Stimulated activated CD4-positive, alpha-beta T cell treated with anti-CD3 and anti-CD28 coated beads, Interleukin-12 subunit alpha, Interleukin-12 subunit beta, amount 100 ng/mL, for 4 hours (primary cell): ENCODE measurements at places on chromosomes 16 and 17.

DNA sequence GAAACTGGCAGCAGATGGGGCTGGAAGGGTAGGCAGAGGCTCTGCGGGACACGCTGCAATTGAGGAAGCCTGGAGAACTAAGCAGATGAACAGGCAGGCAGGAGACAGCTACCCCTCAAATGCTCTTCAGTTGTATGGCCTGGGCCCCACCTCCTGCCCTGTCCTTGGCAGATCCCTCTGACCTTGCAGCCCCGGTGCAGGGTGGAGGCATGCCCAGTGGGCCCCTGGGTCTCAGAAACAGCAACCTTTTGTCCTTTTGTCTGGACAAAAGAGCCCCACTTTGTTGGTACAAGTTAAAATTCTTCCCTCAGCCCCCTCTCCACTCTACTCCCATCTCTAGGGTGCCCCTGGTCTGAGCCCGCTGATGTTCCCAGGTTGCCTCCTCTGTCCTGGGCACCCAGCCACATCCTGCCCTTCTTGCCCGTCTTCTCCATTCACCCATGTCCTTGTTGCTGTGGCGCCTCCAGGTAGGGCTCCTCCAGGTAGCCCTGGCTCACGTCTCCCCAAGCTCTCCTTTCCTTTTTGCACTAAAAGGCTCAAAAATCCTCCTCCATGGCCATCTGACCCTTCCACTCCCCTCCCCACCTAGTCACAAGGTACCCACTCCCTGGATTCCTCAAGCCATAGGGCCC, 136.8 kb downstream of the CLEC16A start:
- DNase-seq: no peak

DNA sequence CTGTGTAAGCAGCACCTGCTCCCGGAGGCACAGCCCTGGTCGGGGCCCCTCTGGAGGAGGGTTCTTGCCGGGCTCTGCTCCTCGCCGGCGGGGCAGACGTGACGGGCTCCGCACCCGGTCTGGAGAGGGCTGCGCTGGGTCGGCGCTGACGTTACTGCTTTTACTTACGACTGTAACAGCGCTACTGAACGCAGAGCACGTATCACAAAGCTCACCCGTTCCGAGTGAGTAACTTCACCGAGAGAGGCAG, 1.3 kb upstream of the RAB40C start:
- DNase-seq: peak; percentile 62

DNA sequence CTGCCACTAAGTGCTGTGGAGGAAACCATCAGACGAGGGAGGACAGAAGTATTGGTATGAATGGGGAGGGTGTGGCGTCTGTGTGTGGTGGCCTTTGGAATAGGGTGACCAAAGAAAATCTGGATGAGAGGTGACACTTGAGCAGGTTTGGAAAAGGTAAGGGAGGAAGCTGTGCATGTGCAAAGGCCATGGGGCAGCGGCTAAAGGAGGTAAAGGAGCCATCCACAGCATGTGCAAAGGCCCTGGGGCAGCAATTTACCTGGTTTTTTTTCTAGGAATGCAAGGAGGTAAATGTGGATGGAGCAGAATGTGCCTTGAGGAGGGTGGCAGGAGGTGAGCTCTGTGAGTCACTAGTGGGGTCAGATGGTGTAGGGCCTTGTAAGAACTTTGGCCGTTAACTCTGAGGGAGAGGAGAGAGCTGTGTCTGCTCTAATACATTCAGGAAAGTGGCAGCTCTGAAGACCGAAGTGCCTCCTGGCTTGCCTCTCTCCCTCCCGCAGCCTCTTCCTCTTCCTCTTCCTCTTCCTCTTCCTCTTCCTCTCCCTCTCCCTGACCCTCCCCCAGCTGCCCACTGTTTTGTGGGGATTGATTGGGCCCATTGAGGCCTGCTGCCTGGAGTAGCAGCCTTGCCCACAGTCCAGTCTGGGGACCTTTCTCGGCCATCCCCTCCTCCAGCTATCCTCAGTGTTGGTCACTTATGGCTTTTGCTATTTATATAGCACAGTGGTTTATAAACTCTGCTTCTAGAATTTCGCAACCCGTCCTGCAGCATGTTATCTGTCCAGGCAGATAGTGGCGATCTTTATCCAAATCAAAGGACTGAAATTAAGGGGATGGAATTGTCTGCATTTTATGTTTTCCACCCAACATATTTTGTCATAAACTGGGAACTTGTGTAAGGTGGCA, 38.7 kb downstream of the CMIP start:
- DNase-seq: no peak

DNA sequence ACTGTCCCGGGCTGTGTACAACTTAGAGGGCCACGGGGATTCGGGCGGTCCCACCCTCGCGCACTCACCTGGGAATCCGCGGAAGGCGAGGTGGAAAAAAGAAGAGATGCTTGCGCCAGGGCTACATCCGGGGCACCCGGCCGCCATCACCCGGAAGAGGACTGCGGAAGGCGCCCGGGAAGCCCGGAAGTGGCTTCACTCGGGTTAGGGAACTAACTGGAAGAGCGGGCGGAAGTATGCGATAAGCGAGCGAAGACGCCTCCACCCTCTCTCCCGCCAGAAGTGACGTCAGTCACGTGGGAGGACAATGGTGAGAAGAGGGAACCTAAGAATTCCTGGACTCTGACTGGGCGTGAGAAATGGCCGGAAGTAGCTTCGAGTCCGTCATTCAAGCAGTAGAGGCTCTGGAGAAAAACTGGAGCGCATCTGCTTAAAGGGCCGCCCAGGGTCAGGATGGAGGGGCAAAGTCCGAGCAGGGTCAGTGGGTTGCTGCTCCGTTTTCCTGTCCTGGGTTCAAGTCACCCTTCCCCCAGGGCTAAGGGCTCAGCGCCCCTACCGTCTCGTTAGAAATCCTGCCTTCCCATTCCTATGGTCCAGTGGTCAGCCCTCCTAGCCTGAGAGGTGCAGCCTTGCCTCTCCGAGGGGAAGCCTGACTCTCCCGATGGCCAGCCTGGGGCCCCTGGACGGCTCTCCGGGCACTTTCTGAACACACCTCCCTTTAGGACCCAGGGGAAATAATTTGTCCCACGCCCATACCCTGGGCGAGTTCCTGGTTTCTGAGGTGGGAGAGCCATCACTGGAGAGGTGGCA, at the start of gene CD2BP2:
TSS of gene CD2BP2 (minus strand) at position 165 of the 810 bp plus-strand sequence. CDS start 627 bp downstream, outside the sequence.
- DNase-seq: peak; percentile 84

DNA sequence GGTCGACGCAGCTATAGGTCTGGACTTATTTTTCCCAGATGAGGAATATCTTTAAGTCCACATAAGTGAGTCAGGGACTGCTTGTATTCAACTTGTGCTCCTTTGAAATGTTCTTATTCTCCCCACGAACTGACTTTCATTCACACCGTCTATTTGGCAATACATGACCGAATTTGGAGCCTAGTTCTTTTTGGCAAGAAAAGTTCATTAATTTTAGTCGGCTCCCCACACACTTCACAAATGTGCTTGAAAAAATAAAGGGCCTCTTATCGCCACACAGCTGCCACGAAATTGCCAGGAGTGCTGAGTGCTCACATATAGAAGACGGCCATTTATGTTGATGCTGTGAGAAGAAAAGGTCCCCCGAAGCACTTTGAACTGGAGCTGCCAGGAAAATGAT, 152.6 kb downstream of the PRKCA start:
- no peak for DNase-seq

DNA sequence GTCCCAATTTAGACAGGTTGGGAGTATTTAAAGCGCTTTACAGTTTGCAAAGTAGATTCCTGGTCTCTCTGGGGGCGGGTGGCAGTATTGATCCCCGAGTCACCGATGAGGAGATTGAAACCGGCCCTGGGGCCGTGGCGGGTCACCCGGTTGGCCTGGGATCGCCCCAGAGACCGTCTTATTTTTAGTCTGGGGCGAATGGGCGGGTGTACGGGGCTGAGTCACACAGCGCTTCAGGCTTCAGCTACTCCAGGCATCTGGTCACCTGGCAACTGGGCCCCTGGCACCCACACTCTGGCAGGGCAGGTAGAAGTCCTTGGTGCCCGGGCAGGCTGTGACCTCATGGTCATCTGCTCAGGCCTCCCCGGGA, 669 bp downstream of the MIEF2 start:
- peak; percentile 28 for DNase-seq

- DNase-seq: no peak
Observed at GRCh38 chr16:1277617-1278282, 21.9 kb downstream of the TPSD1 start.

DNA sequence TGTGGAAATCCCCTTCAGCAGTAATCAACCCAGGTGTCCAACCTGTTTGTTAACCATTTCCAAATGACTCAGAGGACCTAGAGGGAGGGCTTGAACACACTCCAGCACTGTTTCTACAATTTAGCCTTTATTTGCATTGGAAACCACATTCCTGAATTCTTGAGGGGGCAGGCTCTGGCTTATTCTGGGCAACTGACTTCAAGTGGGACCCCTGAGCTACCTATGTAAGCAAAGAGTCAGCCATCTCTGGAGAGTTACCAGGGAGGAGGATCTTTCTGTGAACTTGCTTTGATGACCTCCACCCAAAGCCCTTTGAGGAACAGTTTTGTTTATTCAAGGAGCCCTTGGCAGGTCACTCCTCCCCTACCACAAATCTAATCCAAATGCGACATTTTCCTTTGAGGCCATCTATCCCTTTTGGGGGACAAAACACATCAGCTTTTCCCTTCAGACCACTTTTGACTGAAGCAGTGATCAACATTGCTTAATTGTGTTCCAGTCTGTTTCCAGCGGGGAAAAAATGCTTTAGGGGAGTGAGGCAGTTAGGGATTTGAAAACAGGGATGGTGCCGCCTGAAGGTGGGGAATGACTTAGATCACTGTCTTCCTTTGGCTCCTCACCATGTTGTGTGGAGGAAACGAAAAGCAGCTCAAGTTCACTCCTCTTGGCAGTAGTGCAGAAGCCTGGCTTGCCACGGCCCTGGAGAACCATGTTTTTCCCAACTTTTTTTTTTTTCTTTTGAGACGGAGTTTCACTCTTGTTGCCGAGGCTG, 46.2 kb downstream of the TUBD1 start:
- DNase-seq: no peak

DNA sequence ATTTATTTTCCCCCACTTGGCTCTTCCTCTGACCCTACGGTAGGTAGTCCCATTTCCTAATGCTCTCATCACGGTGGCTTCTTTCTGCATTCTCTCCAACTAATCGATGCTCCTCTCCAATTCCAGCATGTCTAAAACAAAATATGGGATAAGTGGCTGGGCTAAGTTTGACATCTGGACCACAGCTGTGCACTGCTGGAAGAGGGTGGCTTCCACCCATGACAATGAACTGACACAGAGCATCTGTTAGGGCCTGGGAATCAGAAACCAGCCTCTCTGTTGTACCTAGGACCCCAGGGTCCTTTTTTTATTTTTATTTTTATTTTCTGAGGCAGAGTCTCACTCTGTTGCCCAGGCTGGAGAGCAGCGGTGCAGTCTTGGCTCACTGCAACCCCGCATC, 29.0 kb upstream of the SLC39A11 start:
- DNase-seq: no peak

- no peak for DNase-seq
Observed at GRCh38 chr16:31094088-31094423, 541 bp downstream of the VKORC1 start.

DNA sequence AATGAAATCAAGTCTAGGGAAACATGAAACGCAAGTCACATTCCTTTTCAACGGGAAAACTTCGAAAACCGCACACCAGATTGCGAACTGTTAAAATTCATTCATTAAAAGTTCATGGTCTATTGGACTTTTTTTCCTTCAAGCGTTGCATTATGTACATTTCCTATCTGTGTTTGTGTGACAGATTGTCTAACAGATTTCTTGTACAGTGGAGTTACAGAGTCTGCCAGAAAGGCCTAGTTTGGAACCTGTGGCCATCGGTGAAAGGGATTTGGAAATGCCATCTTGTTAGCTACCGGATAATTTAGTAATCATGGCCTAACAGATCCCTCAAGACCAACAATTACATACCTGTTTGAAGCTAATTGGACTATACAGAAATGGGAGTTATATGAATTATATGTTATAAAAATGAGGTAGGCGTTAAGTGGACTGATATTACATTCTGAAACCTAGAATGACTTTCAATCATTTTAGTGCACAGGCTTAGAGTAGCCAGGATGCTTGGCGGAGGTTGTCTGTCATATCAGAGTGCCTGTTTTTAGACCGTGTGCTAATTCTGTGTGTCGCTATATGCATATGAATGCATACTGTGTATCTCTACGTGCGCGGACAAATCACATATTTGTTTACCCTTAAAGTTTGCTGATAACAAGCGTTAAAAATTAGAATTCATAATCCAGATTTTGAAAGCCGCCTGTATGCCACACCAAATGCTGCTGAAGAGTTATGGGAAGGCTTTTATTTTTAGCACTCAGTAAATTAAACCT, 885.4 kb upstream of the RBFOX1 start:
- DNase-seq: no peak

DNA sequence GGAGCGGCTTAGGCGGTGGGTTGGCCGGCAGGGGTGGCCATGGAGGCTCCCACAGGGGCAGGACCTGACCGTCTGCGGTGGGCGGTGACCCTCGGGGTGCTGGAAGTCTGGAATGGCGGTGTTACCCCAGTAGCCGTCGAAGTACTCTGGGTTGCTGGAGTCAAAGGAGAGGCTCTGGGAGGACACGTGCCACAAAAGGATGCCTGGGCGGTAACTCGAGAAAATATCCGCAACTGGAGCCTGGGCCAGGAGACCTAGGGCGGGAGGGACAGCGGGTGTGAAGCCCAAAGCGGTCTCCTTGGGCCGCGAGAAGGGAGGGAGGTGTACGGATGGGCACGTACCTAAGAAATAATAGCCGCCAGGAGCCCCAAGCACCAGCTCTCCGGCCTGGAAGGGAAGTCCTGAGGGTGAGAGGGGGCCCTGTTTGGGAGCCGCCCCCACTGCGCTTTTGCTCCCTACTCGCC, 4.6 kb downstream of the ITGA2B start:
- DNase-seq: no peak

- DNase-seq: no peak
Observed at GRCh38 chr17:787641-788221, 5.6 kb downstream of the MRM3 start.

GRCh38 chr16:50953290-50953689, 197.8 kb downstream of the SALL1 start:
- DNase-seq: no peak

- DNase-seq: no peak
Observed at GRCh38 chr16:19882646-19883045, 2.0 kb downstream of the GPRC5B start.

- DNase-seq: no peak
Observed at GRCh38 chr17:77763023-77763422, 195.5 kb upstream of the TNRC6C start.

GRCh38 chr17:2198927-2199326, 104.7 kb downstream of the SMG6 start:
- no peak for DNase-seq
